Fibroblast of skin of left quadriceps (primary cell): ENCODE measurements at places on chromosomes 4 and X.

DNA sequence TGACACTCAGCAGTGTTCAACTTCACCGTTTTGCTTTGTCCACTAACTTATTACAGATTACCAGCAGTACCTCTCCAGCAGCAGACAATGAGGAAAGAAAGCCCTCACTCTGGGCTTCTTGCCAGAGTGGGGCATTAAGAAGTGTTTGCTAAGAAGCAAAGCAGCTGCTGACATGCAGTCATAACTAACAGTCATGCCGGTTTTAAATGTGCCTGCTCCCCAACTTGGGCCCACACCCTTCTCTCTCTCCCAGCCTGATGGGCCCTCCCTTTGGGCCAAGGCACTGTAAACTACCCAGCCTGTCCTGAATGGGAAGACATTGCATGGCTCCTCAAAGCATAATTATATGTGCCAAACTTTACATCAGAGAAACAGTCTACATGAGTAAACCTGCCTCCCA, 54.6 kb upstream of the HHIP start:
- DNase-seq, result peak; percentile 82

DNA sequence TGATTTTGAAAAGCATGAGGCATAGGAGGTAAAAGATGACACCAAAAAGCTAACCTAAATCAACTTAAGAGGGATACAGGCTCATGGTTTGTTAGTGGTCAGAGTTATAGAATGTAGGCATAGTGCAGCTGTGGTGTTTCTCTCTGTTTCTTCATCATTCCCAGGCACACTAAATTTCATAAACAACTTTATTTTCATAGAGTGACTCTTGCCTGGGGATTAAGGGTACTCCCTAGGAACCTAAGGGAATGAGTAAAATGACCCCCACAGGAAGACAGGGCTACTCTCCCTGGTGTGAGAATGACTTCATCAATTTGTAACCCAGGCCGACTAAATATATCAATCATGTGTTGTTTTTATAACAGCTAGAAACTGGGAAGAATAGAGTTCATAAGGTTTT, 11.1 kb downstream of the FABP2 start:
- DNase-seq, result no peak

GRCh38 chr4:141348125-141348524, 127.4 kb downstream of the ZNF330 start:
- DNase-seq, result no peak

DNA sequence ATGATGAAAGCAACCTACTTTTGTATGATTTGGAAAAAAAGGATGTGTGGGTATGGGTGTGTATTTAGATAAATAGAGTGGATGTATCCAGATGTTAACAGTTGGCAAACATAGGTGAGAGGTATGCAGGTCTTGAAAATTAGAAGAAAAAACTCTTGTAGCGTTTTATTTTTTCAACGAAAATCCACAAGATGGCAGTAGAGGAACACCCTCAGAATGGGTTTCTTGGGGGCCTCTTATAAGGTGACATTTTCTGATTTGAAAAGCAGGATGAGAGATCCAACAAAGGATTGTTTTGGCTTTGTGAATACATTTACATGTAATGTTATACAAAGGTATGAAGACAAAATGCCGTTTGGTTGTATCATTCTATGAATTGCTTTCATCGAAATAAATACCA, 68.3 kb downstream of the FMR1NB start:
- no peak for DNase-seq

GRCh38 chr4:74056858-74057562, 18.5 kb upstream of the CXCL3 start:
- DNase-seq, result peak; percentile 83

- DNase-seq, result peak; percentile 20
Measured at GRCh38 chr4:106541253-106541652, 172.7 kb upstream of the GIMD1 start.

GRCh38 chrX:1213971-1214370, 1.5 kb upstream of the CRLF2 start:
- no peak for DNase-seq

DNA sequence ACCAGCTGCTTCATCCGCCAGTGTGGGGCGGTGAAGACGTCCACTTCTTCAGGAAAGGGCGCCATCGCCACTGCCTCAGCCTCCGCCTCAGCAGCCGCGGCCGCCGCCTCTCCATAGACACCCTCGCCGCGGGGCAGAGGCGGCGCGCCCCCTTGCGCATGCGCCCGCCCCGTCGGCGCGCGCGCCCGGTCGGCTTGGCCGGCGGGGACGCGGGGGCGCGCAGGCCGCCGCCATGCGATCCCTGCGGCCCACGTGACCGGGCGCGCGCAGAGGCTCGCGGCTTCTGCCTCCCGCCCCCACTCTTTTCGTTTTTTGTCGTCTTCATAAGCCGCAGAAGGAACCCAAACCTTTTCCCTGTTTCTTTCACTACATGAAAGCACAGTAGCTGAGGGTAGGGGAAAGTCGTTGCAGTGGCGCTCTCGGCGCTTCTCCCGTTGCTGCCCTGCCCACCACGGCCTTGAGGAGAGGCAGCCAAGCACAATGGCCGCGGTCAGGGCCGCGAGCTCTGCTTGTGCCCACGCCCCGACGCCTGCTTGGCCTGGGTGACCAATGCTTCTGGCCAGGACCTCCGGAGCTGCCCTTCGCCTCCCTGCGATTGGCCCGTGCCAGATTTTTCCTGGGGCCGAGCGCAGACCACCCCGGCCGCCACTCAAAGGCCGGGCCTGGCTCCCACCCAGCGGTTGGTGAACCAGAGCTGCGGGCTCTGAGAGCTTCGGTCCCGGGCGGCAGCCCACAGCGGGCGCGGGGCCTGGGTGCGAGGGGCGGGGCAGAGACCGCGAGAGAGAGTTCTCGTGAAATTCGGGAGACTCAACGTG, at the start of gene FBXL5:
TSS of gene FBXL5 (minus strand) at position 135 of the 815 bp plus-strand sequence. CDS start at position 65, 70 bp downstream.
- peak; percentile 76 for DNase-seq

DNA sequence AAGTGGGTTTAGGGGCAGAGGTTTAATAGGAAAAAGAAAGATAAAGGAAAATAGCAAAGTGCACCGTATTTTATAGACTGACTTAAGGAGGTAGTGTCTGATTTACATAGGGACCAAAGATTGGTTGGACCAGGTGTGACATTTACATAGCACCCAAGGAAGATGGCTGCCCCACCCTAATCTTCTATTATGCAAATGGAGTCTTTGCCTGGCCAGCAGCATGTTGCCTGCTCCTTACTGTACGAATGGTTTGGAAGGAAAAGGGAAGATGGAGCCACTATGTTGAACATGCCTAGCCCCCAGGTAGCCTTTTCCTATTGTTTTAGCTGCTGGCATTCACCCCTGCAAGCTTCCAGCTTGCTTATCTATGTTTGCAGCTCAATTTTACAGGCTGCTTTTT, 146.2 kb upstream of the PDE5A start:
- DNase-seq, result no peak

GRCh38 chrX:8987672-8988250, 46.2 kb downstream of the FAM9B start:
- DNase-seq, result no peak
